ENCODE measurements at places on chromosomes 1 and 21.

DNA sequence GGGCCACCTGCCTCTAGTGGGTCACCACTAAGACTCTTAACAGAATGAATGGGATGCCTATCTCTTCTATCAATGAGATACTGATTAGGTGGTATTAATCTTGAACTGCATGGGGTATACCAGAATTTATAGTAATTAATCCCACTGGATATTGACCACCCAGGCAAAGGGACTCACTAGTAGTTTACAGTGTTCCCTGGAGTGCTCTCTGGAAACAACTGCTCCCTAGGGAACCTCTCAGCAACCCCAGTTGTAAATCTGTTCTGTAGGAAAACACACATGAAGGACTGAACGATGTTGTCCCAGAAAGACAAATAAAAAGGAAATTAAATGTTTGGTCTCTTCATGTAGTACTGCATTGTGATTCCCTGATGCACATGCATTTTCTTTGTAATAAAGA lies 430.5 kb downstream of the HLX start:
- DNase-seq: no peak

- DNase-seq: no peak
Observed at GRCh38 chr1:197811769-197812168, 36.5 kb upstream of the DENND1B start.

GRCh38 chr1:150332651-150333290 lies 11.4 kb downstream of the PRPF3 start:
- DNase-seq: no peak

- DNase-seq: no peak
Observed at GRCh38 chr1:223720971-223721591, 8.7 kb downstream of the CAPN2 start.

- DNase-seq: no peak
Observed at GRCh38 chr1:156438278-156438987, 62.1 kb downstream of the MEF2D start.

- DNase-seq: no peak
Observed at GRCh38 chr1:7550981-7551380, 220.1 kb upstream of the VAMP3 start.

DNA sequence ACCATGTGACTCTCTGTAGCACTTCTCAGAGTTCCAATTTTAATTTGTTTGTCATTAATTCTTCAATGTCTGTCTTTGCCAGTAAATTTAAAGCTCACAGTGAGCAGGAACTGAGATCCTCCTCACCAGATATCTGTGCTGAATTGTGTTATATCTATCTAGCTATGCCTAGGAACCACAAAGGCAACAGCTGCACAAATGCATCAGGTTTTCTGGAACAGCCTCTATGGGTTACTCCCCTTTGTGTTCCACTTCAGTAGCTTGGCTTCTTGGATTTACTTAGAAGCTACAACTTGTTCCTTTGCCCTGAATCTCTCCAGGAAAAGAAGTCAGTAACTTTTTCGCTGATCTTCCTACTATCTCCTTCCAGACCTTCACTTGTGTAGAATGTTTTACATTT lies 1237.8 kb upstream of the ADGRL4 start:
- no peak for DNase-seq

DNA sequence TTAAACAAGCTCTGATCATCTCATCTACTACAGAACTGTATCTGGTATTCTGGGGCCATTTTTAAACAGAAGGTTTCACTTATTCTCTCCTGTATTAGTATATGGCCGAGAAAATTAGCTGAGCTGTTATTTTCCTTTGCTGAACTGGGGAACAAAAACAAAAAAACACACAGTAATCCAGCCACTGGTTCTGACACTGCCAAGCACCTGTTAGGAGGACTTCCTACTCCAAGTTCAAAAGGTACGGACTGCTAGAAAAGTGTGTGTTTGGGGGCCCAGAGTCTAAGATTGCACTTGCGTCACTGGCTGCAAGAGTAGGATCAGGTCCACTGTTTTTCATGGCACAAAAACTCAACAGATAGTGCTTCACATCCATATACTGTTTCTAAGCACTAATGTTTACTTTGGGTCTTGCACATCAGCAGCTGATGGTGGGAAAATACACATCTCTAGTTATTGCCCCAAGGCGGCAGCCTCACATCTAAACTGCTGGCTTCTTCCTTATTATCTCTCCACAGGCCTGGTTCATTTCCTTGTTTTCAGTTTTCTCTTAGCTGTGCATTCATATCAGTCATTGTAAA lies 226.1 kb downstream of the FGGY start:
- DNase-seq: no peak

DNA sequence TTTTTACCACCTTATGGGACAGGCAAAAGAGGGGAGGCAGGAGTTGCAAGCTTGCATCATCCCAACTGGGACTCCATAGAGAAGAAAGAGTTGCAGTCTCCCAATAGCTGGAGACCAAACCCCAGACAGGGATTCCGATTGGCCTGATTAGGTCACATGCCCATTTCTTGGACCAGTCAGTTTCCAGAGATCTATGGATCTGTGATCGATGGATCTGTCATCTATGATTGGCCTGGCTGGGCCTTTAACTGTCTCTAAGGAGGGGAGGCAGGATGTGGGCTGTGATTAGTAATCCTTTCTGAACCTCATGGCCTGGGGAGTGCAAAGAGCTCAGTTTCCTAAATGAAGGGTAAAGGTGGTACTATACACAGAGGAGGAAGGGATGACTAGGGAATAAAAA lies 252.1 kb downstream of the MATN1 start:
- DNase-seq: no peak

DNA sequence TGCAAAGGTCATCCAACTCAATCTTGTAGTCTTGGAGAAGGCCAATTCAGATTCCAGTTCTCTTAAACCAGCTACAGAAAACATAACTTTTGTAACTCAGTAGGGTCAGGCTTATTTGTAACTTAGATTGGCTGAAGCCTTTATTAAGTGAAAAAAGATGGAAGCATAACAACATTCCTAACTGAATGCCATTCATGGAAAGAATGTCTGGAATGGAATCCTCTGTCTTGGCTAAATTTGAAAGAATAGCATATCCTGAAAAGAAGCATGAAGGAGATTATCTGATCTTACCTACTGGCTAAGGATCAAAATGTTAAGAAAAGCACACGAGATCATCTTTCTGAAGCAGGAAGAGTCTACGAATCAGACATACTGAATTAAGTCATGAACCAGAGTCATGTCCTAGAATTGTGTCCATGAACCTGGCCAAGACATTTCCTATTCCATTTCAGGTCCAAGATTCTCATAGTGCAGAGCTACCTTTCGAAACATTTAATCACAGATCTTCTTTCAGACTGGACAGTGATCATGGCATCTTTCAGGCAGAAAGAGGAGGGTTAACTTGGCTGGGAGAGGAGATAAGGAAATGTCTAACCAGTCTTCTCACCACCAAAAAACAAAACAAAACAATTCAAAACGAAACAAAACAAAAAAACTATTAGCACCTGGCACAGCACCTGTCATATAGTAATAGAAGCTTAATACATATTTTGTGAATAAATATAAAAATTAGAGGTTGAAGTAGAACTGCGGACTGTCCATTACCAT lies 75.6 kb downstream of the XCL2 start:
- no peak for DNase-seq

DNA sequence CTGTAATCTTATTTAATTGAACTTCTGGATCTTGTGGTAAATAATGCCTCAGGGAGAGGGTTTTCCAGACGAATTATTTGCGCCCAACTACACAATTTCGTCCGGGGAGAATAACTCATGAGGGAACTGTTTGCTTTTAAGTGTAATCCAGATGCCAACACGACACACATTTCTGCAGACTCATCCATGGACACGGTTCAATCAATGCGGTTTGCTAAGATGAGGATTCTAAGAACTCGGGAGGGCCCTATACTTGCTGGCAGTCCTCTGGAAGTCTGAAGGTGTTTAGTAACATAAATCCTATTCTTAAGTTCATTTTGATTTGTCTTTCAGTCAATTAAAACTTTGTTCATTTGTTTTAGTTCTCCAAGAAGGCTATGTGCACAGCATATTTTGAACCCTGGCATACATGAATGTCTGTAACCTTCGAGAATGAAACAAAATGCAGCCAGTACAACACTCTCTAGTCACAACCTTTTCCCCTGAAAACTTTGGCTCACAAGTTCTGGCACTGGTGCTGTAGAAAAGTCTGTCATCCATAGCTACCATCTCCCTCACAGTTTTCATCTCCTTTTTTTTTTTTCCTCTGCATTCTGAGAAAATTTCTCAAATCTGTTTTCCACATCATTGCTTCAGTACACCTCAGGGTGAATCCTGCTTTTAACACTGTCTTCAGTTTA lies 38.8 kb downstream of the DIPK1A start:
- no peak for DNase-seq

DNA sequence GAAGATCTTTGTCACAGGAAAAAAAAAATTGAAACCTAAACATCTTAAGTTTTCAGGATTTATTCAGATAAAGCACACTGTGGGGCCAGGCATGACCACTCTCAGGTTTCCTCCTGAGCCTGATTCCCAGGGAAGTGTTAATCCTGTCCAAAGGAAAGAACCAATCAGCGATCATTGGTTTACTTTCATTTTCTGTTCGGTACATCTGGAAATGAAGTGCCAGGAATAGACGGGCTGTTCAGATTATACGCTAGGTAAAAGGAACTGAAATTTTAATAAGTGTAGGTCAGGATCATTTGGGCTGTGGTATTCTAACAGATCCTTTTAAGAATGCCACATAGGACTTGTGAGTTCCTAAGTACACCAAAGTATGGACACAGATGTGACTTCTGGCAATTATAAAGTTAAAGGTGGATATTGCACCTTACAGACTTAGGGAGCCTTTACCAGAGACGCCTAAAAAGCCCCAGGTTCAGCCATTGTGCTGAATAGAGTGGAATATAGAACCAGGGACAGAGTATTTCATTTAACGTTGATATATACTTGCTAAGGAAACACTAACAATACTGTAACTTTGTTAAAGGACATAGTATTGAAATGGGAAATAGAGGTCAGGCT lies 9.3 kb upstream of the CACYBP start:
- DNase-seq: peak; percentile 44

- peak; percentile 19 for DNase-seq
Observed at GRCh38 chr1:182329471-182329870, 62.1 kb downstream of the GLUL start.

DNA sequence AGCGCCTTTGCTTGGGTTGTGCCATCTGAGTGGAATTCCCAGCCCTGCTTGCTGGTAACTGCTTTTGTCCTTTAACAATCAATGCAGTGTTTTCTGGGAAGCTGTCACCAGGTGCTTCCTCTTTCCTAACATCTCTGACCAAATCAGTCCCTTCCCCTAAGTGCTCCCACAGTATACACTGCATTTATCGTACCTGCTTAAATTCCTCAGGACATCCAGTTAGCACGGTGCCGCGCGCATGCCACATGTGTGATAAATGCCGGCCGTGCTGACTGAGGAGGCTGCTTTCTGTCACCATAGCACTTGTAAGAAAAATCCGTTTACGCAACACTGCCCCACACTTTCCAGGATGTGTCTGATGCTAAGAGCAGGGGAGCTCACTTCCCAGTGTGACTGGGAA lies 115.4 kb downstream of the BCAR3 start:
- no peak for DNase-seq

- DNase-seq: no peak
Observed at GRCh38 chr1:203424861-203425662, 50.5 kb upstream of the PRELP start.

DNA sequence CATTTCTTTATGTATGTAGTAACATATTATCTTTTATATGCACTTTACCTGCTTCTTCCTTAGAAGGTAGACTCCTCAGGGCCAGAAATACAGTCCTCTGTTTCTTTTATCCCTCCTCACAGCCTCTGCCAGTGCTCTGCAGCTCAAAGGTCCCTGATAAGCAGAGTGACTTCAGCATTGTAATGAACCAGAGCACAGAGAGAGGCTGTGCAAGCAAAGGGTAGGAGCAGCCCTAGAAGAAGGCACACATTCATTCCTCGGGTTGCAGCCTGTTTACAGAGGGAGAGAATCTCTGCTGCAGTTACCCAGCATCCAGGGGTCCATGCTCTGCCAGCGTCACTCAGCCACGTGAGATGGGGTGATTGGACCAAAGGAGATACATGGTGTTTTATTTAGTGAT lies 101.1 kb downstream of the RHOU start:
- DNase-seq: no peak

GRCh38 chr1:47645151-47645550 lies 207.3 kb downstream of the FOXD2 start:
- DNase-seq: no peak

- no peak for DNase-seq
Observed at GRCh38 chr1:62384276-62385005, 52.4 kb upstream of the USP1 start.

- no peak for DNase-seq
Observed at GRCh38 chr21:39125752-39126485, 57.3 kb downstream of the PSMG1 start.

DNA sequence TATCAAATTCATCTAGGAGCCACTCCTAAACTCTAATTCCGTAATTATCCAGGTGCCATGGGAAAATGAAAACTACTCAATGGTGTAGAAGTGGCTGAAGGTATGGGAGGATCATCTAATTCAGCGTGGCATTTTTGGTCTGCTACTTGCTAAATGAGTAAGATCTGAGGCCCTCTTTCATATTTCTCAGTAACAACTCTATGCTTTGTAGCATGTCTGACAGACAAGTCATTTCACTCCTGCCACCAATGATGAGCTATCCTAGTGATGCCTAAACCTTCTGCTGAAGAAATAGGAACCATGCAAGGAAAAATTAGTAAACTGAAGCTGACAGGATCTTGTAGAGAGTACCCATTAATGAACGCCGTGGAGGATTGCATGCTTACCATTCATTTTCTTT lies 145.3 kb downstream of the NTNG1 start:
- DNase-seq: no peak

- DNase-seq: peak; percentile 80
Observed at GRCh38 chr1:234755449-234755863, 145.5 kb upstream of the IRF2BP2 start.

- DNase-seq: no peak
Observed at GRCh38 chr1:111894497-111894896, 95.0 kb downstream of the KCND3 start.

- no peak for DNase-seq
Observed at GRCh38 chr1:91817211-91817905, 68.6 kb downstream of the TGFBR3 start.

DNA sequence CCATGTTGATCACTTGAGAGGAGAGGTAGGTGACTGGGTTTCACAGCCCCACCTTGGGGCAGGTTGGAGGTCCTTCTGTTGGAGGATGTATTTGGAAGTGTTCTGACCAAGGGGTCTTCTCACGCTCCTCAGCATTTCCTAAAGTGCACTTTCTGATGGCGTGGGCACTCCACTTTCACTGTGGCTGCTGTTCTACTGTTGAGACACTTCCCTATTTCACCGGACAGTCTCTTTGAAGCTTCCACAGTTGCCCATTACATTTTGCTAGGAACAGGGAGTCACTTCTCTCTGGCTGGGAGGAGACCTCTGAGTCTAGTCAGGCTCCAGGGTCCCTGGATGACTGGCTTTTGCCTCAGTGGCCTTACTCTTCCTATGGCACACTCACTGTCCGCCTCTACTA lies 180.0 kb upstream of the LMO4 start:
- DNase-seq: no peak

Data from hematopoietic multipotent progenitor cell treated with erythropoietin and hydrocortisone succinate and interleukin-3 and kit ligand, for 15 days (in vitro differentiated cells).